Psoas muscle (tissue), 8 donors: ENCODE measurements at places on chromosomes 11 and 22. TPM values are rescaled to one million over a fixed set of nuclear protein-coding genes. Genes with fewer than 3 reads are reported as not detected.

The CENPM gene
- 2.3 TPM for total RNA-seq

DNA sequence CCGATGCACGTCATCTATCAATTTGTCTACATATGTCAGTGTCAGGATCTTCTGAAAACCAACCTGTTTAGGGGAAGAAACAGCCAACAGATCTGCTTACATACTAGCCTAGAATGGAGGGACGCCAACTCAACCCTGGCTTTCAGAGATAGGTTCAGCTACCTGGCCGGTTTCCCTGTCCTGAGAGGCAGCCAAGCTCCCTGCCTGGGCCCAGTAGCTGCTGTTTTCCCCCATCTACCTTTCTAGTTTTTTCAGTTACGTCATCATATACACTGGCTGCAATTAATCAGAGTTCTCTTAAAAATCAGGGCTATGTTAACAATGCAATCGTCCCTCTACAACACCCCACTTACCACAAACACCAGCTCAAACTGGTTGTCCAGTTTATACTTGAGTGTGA lies 1.0 kb downstream of the SRPRA start:
- peaks cover 16% of the 10 kb centered on the region for H3K4me1 ChIP-seq
- peak overlapping the region; percentile 85 for H3K4me3 ChIP-seq

GRCh38 chr11:102685338-102685737 lies 20.2 kb downstream of the MMP27 start:
- no peaks in the 10 kb centered on the region for H3K36me3 ChIP-seq
- no peak for DNase-seq
- no peak overlapping the region for H3K27ac ChIP-seq

GRCh38 chr11:71379701-71380100 lies 68.5 kb downstream of the DHCR7 start:
- H3K36me3 ChIP-seq = no peaks in the 10 kb centered on the region
- no peak for DNase-seq
- H3K27ac ChIP-seq = no peak overlapping the region

The NADSYN1 gene
- total RNA-seq = 14.2 TPM

The TMEM258 gene
- total RNA-seq = 76.0 TPM

The CDC42EP1 gene
- 6.9 TPM for total RNA-seq

GRCh38 chr22:47165338-47166032 lies 403.0 kb downstream of the TBC1D22A start:
- peaks cover 5% of the 10 kb centered on the region for H3K4me1 ChIP-seq
- H3K27me3 ChIP-seq = no peaks in the 10 kb centered on the region
- H3K4me3 ChIP-seq = no peak overlapping the region
- H3K36me3 ChIP-seq = peaks cover 2% of the 10 kb centered on the region

The B4GAT1 gene
- total RNA-seq = 19.4 TPM

The UBASH3B gene
- 8.5 TPM for total RNA-seq

- H3K4me1 ChIP-seq = no peaks in the 10 kb centered on the region
- DNase-seq = no peak
- no peak within 1 kb of the TSS for H3K4me3 ChIP-seq
- no peak within 1 kb of the TSS for H3K27ac ChIP-seq
- no peaks in the 10 kb centered on the region for H3K36me3 ChIP-seq
- no peaks in the 10 kb centered on the region for H3K27me3 ChIP-seq
Observed at GRCh38 chr11:34513682-34514449, at the start of gene ELF5. Gene ELF5 (minus strand): TSS chr11:34513794. CDS start chr11:34505749, 8,045 bp downstream.

- DNase-seq = no peak
- H3K36me3 ChIP-seq = peaks cover 70% of the 10 kb centered on the region
- H3K27ac ChIP-seq = no peak overlapping the region
- H3K4me3 ChIP-seq = no peak overlapping the region
- no peaks in the 10 kb centered on the region for H3K4me1 ChIP-seq
Observed at GRCh38 chr11:117259417-117259816, 26.9 kb downstream of the RNF214 start.

The GALNT18 gene
- 11.3 TPM for total RNA-seq

The BEST1 gene
- 0.91 TPM for total RNA-seq

DNA sequence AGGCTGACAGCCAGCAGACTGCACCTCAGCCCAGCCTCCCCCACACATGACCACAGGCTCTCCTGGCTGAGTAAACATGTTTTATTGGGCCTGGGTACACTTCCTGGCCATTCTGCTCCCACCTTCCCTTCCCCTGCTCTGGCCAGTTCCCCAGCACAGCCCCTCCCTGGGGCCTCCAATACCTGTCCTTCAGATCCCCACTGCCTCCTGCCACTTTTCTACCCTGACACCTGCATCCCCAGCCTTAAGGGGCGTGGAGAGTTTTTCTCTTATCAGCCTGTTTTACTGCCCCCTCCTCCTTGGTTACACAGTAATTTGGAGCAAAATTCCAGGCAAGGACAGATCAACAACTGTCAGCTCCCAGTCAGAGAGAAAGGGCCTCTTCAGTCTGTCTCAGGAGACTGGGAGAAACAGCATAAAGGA lies at the start of gene ISX:
Gene ISX, plus strand, starts transcription at position 363 of the 423 bp plus-strand sequence. CDS start 930 bp downstream, outside the sequence.
- no peak within 1 kb of the TSS for H3K4me3 ChIP-seq
- H3K4me1 ChIP-seq = no peaks in the 10 kb centered on the region
- H3K27ac ChIP-seq = no peak within 1 kb of the TSS
- DNase-seq = no peak
- H3K36me3 ChIP-seq = no peaks in the 10 kb centered on the region

The FIBIN gene
- 5.9 TPM for total RNA-seq

GRCh38 chr11:83118814-83119213 lies 38.1 kb upstream of the PCF11 start:
- no peak for DNase-seq
- H3K36me3 ChIP-seq = no peaks in the 10 kb centered on the region
- H3K27me3 ChIP-seq = no peaks in the 10 kb centered on the region
- H3K4me1 ChIP-seq = no peaks in the 10 kb centered on the region

DNA sequence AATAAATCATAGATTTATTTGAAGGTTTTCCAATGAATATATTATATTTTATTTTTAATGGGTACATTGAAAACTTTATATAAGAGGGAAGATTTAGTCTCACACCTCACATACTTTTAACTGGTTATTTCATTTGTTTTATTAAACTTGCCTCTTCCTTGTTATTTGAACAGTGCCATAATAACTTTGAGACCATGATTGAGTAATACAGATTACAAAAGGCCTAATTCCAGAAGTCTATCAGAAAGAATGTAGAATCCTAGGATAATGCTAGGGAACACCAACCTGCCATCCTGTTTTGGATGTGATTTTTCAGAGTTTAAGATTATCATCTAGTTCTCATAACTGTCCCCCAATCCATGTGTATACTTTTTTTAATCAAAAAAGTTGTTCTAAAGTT lies 102.7 kb upstream of the BIRC3 start:
- peaks cover 14% of the 10 kb centered on the region for H3K4me1 ChIP-seq
- no peak overlapping the region for H3K27ac ChIP-seq
- DNase-seq = no peak
- H3K4me3 ChIP-seq = no peak overlapping the region

GRCh38 chr22:19826619-19826950 lies 28.1 kb downstream of the GNB1L start:
- no peak overlapping the region for H3K27ac ChIP-seq
- H3K4me1 ChIP-seq = no peaks in the 10 kb centered on the region
- H3K4me3 ChIP-seq = no peak overlapping the region
- DNase-seq = no peak
- H3K27me3 ChIP-seq = no peaks in the 10 kb centered on the region

- H3K36me3 ChIP-seq = peaks cover 34% of the 10 kb centered on the region
- no peak for DNase-seq
- no peak overlapping the region for H3K27ac ChIP-seq
- H3K4me3 ChIP-seq = no peak overlapping the region
- H3K27me3 ChIP-seq = no peaks in the 10 kb centered on the region
Observed at GRCh38 chr11:68390315-68390714, 70.2 kb upstream of the PPP6R3 start.

GRCh38 chr11:133269267-133269666 lies 263.0 kb downstream of the OPCML start:
- no peaks in the 10 kb centered on the region for H3K27me3 ChIP-seq
- H3K36me3 ChIP-seq = no peaks in the 10 kb centered on the region
- no peak for DNase-seq
- no peak overlapping the region for H3K27ac ChIP-seq
- no peaks in the 10 kb centered on the region for H3K4me1 ChIP-seq
- H3K4me3 ChIP-seq = no peak overlapping the region

DNA sequence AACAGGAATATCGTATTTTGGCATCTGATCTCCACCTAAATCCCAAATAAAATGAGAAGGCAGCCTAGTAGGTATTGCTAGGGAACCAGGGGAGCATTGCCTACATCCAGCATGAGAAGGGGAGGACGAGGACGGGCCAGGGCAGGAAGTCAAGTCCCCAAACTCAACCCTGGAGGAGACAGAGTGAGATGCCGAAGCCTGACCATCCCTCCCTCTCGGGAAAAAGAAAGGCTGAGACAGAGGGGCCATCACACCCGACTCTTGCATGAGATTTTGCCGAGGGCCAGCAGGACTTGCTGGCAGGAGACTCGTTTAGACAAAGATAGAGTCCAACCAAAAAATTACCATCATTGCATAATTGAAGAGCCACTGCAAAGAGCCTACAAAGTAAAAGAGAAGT lies 50.2 kb upstream of the SPATA19 start:
- no peak overlapping the region for H3K4me3 ChIP-seq
- H3K27ac ChIP-seq = no peak overlapping the region
- H3K36me3 ChIP-seq = no peaks in the 10 kb centered on the region
- peaks cover 2% of the 10 kb centered on the region for H3K27me3 ChIP-seq
- DNase-seq = no peak

The C11orf52 gene
- total RNA-seq = 12.3 TPM

- H3K4me3 ChIP-seq = no peak overlapping the region
- peaks cover 3% of the 10 kb centered on the region for H3K27me3 ChIP-seq
- H3K4me1 ChIP-seq = no peaks in the 10 kb centered on the region
- no peak overlapping the region for H3K27ac ChIP-seq
Observed at GRCh38 chr11:33514079-33514925, 186.3 kb downstream of the C11orf91 start.

DNA sequence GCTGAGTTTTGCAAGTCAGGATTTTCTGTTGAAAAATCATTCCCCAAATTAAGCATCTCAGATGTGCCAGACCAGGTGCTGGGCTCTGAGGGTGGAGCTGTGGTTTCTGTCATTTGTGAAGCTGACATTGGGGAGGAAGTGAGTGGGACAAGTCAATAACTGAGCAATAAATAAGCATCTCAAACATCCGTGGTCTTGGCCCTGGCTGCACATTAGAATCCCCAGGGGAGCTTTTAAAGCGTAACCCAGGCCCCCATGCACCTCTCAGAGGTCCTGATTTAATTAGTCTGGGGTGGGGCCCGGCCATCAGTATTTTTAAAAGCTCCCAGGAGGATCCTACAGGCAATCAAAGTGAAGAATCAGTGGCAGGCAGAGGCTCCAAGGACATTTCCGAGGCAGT lies 420.0 kb downstream of the MN1 start:
- no peak overlapping the region for H3K27ac ChIP-seq
- peaks cover 12% of the 10 kb centered on the region for H3K27me3 ChIP-seq
- no peaks in the 10 kb centered on the region for H3K36me3 ChIP-seq
- H3K4me1 ChIP-seq = peaks cover 3% of the 10 kb centered on the region
- no peak for DNase-seq

GRCh38 chr22:17083255-17083654 lies 1.5 kb upstream of the IL17RA start:
- no peak overlapping the region for H3K27ac ChIP-seq
- no peak overlapping the region for H3K4me3 ChIP-seq

The TTC9C gene
- 15.4 TPM for total RNA-seq

DNA sequence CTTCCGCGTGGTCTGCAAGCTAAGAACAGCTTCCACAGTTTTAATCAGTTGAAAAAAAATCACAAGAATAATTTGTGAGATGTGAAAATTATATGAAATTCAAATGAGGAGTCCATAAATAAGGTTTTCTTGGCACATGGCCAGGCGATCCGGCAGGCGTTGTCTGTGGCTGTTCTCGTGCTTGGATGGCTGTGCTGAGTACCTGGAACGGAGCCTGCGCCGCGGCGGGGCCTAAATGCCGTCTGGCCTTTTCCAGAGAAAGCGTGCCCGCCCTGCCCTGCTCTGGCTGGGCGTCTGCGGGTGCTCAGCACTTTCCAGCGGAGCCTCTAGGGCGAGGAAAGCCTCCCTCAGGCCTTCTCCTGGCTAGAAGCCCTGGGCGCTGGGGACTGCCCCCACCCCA lies 41.8 kb downstream of the OSBPL5 start:
- H3K36me3 ChIP-seq = no peaks in the 10 kb centered on the region
- peak overlapping the region; percentile 76 for H3K27ac ChIP-seq
- H3K4me1 ChIP-seq = peaks cover 23% of the 10 kb centered on the region
- H3K27me3 ChIP-seq = no peaks in the 10 kb centered on the region

GRCh38 chr22:43080616-43081015 lies 8.6 kb downstream of the TTLL1 start:
- H3K4me1 ChIP-seq = no peaks in the 10 kb centered on the region
- H3K36me3 ChIP-seq = peaks cover under 1% of the 10 kb centered on the region
- no peak for DNase-seq
- H3K27me3 ChIP-seq = no peaks in the 10 kb centered on the region

DNA sequence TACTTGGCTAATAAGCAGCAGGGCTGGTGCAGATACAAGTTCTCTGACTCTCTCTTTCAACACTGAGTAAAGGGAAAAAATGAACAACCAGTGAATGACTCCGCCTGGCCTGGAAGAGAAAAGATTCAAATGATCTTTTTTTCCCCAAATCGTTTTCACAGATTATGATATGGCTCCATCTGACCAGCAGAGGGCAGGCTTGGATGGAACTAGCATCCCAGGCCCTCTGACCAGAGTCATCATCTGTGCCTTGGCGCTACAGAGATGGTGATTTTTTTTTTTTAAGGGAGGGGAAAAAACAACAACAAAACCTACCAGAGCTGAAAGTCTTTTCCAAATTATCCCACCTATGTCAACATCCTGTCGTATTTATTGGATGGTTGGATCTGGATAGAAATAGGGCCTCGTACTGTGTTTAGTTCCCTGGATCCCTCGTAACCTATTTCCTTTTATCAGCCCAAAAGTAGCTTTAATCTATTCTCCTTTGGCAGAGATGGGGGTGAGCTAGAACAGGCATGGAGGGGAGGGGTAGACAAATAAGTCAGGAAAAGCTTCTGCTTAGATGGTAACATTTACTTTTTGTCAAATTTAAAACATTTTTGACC lies 69.7 kb downstream of the PRSS23 start:
- H3K27me3 ChIP-seq = no peaks in the 10 kb centered on the region
- H3K4me1 ChIP-seq = no peaks in the 10 kb centered on the region
- no peaks in the 10 kb centered on the region for H3K36me3 ChIP-seq
- peak; percentile 57 for DNase-seq
- H3K4me3 ChIP-seq = no peak overlapping the region

DNA sequence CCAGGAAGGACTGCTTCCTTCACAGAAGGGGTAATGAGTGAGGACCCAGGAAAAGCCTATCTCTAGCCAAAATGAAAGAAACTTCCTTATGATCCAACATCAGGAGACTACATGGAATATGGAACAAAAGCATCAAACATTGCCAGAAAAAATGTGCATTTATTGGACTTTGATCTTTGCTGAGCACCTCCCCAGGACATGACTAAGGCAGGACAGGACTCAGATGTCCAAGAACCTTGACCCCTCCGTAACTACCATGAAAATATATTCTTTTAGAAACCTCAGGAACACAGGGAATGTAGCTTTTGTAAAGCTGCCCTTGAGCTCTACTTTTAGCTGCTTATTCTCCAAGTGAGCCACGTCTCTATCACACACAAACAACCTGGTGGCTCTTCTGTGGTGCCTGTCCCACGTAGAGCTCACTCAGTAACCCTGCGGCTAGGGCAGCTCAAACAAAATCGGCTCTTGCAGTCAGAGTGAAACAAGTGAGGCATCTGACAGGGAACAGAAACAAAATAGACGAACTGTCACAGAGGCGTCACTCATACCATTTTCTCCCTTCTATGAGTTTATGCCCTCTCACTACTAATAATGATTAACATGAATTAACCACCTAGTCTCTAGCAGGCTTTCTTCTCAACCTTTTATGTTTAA lies 471.5 kb upstream of the API5 start:
- no peaks in the 10 kb centered on the region for H3K36me3 ChIP-seq
- H3K27ac ChIP-seq = no peak overlapping the region
- no peak for DNase-seq
- H3K4me1 ChIP-seq = no peaks in the 10 kb centered on the region
- H3K27me3 ChIP-seq = no peaks in the 10 kb centered on the region
- no peak overlapping the region for H3K4me3 ChIP-seq
